Stimulated activated CD8-positive, alpha-beta memory T cell treated with anti-CD3 and anti-CD28 coated beads, Interleukin-7, amount 100 ng/mL, for 1 hour (primary cell): ENCODE measurements at places on chromosomes 7 and 10.

DNA sequence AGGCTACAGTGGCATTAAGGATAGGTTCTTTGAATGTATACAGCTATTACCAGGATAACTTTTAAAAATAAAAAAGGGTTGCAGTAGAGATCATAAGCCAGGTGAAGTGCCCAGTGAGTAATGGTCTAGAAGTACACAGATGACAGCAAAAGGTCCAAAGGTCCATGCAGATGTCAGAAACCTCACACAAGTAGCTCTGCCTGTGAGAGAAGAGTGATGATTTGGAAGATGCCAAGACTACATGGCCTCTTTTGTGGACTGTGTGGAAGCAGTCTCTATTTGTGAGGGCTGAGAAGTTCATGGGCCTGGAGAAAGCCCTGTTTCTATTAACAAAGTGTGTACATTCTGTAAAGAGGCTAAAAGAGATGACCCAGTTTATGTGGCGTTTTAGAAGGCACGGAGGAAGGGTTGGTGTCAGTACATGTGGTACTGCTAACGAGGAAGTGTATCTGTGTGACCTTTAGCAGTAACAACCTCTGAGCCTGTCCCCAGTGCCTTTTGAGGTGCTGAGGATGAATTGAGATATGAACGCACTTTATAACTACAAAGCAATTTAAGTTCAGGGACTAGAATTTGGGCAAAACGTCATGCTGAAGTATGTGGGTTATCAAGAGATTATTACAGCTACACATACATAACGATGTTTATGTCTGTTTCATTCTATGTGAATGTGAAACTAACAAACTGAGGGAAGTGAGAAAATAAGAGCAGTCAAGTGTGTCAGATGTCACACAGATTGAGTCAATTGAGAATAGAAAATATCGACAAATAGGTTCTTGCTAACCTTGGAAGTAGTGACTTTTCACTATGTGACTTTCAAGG lies 7.6 kb downstream of the CYCS start:
- DNase-seq: no peak

DNA sequence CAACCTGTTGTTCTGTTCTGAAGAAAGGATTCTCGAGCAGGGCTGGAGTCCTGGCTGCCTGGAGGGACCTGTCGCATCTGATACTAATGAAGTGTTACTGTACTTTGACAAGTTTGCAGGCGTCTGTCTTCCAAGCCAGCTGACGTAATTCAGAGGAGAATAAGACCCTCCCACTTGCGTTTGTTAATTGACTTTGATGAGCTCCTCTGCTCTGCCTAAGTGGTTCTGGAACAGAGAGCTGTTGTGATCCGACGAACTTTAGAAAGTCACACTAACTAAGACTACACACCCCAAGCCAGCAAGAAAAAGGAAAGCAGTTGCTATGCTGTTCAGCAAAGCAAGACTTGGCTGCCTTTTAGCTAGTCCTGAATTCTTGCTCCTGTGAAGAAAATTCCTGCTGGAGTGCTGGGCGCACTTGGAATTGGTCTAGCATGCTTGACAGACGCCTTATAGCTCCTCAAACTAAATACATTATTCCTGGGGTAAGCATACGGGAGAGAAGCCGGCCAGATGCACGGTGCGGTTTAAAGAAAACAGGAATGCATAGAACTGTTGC lies 200.3 kb downstream of the CACNB2 start:
- no peak for DNase-seq

DNA sequence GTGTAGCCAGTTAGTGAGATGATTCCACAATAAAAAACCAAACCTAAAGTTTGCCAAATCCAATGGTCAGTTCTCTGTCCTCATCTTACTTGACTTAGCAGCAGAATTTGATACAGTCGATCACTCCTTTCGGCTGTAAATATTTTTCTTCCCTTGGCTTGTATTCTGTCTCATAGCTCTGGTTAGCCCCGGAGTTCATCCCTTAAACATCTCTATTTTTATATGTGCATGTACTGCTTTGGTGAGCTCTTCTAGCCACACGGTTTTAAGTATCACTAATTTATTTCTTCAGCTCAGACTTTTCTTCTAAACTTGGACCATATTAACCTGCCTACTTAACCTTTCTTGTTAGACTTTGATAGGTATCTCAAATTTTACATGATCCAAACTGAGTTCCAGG lies 17.8 kb upstream of the ASB15 start:
- DNase-seq: no peak

DNA sequence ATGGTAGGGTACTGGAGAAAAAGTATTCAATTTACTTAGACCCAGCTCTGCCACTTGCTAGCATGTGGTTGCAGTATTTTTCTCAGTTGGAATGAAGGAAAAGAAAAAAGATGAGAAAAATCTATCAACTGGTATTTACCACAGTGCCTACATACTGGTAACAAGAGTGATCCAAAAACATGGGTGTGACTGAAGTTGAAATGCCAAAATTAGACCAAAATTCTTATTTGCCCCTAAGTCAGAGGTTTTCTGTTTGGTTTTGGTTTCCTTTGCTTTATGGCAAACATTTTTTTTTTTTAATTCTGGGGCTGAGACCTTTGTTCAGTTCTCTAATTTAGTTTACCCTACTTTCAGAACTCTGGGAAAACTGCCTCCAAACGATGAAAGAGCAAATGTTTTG lies 12.3 kb downstream of the HYCC1 start:
- no peak for DNase-seq

DNA sequence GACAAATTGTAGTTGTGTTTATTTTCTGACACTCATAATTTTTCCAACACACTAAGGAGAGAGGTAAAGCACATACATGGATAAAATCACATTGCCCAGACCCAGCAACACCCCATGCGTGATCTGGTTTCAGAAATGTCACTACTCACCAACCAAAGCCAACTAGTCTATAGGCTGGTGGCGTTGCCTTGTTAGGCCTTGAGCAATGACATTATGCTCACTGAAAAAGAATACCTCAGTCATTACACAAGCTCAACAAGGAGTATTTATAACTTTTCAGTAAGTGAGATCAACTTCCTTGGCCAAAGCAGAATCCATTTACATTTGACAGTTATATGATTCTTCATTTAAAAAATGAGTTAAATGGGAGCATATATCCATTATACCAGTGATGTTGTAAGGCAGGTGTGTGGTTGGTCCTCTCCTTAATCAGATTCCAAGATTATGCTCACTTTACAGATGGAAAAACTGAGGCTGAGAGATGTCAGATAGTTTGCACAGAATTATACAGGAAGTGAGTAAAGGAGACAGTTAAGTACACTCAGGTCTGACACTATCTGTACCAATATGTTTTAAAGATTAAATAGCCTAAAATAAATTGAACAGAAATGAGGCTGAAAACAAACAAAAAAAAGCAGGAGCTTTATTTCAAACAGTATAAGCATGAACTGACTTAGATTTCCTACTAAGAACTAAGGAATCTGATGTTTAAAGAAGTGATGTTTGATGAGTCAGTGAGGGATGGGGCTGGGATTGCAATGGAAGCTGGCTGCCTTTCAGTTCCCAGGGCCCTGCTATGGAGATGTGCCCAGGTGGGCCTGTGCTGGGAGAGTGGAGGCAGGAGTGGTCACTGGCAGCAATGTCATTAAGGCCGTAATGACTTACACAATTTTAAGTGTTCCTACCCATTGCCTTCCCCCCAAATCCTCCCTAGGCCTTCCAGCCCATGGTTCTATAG lies 118.3 kb downstream of the RAPGEF5 start:
- DNase-seq: no peak

DNA sequence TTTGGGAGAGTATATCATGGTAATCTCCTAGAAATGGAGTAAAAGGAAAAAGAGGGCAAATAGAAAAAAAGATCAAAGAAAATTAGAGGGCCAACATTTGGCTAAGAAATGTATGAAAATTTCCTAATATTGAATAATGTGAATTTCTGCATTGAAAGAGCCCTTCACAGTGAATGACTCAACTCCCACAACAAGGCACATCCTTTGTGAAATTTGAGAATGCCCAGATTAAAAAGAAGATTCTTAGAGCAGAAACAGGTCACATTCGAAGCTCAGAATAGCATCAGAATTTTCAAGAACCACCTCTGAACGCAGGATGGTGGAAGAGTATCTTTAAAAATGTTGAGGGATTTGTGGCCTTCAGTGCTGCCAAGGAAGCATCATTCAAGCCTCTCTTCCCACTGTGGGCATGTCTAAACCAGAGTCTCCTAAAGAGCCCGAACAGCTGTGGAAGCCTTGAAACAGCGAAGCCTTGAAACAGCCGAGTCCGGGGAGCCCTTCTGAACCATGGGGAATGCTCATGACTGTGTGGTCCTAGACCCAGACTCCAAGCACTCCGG lies 43.6 kb downstream of the GUSB start:
- DNase-seq: no peak
